ENCODE measurements at places on chromosomes 13 and 19. TPM values are rescaled to one million over a fixed set of nuclear protein-coding genes. Genes with fewer than 3 reads are reported as not detected.

DNA sequence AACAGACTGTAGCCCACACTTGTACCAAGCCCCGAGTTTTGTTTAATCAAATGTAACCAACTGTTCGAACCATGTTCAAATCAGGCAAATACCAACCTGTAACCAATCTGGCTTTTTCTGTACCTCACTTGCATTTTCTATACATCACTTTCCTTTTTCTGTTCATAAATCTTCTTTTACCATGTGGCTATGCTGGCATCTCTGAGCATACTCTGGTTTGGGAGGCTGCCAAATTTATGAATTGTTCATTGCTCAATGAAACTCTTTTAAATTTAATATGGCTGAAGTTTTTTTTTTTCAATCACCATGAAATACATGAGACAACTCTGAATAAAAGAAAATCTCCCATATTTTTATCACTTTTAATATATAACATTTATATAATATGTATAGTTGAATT, 256.1 kb downstream of the SLITRK6 start:
- no peaks in the 10 kb centered on the region for H3K4me1 ChIP-seq
- no peaks in the 10 kb centered on the region for H3K27me3 ChIP-seq
- no peak overlapping the region for H3K4me3 ChIP-seq
- H3K36me3 ChIP-seq, result no peaks in the 10 kb centered on the region

DNA sequence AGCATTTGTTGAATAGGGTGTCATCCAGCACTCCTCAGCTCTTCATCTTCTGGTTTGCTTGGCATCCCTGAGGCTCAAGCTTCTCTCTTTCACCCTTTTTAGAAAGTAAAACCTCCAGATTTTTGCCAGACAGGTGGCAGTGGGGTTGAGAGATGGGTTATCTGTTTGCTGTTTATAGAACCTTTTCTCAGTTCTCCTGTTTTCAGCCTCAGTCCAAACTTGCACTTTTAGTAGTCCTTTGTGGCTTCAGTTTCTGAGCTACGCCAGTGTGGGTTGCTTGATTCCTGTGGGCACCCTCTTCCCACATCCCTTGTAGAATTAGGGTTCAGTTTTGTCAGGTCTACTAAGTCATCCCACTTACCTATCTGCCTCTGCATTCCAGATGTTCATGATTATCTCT, 147.9 kb downstream of the PAN3 start:
- H3K4me1 ChIP-seq, result no peaks in the 10 kb centered on the region
- H3K36me3 ChIP-seq, result no peaks in the 10 kb centered on the region
- no peak overlapping the region for H3K27ac ChIP-seq
- no peak overlapping the region for H3K4me3 ChIP-seq
- H3K27me3 ChIP-seq, result no peaks in the 10 kb centered on the region

DNA sequence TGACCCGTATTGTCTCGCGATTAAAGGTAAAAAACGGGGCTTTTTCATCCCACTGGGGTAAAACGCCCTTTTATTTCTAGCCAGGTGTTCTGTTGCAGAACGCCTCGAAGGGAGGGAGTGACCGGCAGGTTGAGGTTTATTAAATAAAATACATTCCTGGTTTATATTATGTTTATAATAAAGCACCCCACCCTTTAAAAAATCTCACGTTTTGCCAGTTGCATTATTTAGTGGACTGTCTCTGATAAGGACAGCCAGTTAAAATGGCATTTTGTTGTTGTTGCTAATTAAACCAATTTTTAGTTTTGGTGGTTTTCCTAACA, 25.1 kb upstream of the ZNF850 start:
- peak overlapping the region; percentile 86 for H3K27ac ChIP-seq
- peaks cover 8% of the 10 kb centered on the region for H3K36me3 ChIP-seq
- DNase-seq, result no peak
- H3K27me3 ChIP-seq, result no peaks in the 10 kb centered on the region

DNA sequence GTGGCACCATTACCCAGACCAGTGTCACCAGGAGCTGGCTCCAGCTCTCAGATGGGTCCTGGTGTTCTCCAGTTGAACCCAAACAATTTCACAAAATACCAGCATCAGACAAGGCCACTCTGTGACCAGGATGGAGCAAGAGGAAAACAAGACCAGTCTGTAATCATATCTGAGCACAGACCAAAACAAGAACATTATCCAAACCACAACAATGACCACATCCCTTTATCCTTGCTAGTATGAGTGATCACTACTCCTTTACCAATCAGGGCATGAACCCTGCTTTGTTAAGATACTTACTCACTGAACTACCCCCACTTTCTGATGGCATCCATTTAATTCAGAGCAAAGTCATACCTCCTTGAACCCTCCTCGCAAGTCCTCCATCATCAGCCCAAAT, 145.9 kb downstream of the NUFIP1 start:
- DNase-seq, result no peak
- no peaks in the 10 kb centered on the region for H3K27me3 ChIP-seq
- H3K4me3 ChIP-seq, result no peak overlapping the region
- peaks cover 2% of the 10 kb centered on the region for H3K4me1 ChIP-seq

GRCh38 chr13:26280822-26281221, 26.9 kb downstream of the CDK8 start:
- H3K36me3 ChIP-seq, result no peaks in the 10 kb centered on the region
- no peak for DNase-seq
- no peaks in the 10 kb centered on the region for H3K27me3 ChIP-seq
- H3K4me1 ChIP-seq, result no peaks in the 10 kb centered on the region

DNA sequence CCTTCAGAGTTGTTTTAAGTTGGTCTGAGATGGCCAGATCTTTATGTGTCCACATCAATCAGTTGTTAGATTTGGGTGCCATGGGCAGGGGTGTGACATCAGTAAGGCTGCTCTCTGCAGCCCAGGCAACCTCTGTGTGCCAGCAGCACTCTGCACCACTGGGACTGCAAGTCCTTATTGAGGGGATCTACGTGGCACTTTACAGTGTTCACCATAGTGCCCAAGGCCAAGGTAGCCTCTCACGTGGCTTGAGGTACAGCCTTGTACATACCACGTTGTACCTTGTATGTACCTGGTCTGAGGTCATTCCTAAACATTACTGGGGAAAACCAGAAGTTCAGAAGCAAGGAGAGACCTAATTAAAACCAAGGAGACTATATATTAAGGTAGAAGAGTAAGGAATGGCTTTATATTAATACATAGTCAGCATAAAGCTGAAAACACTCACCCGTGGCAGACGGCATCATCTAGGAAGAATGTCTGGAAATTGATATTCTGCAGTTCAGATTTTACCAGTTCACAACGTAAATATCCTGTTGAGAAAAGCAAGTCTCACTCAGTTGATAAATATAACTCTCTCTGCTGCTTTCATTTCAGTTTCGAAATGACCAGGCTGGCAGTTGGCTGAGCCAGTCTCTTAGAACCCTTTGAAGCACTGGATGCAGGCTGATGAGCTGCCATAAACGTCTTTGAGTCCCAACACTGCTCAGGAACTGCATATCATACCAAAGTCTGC, 128.8 kb downstream of the ZDHHC20 start:
- H3K4me1 ChIP-seq, result peaks cover 9% of the 10 kb centered on the region
- DNase-seq, result no peak
- H3K27me3 ChIP-seq, result no peaks in the 10 kb centered on the region
- no peak overlapping the region for H3K4me3 ChIP-seq

- no peaks in the 10 kb centered on the region for H3K27me3 ChIP-seq
- DNase-seq, result no peak
- no peak overlapping the region for H3K4me3 ChIP-seq
- H3K4me1 ChIP-seq, result no peaks in the 10 kb centered on the region
These were observed 54.0 kb upstream of the TNFRSF19 start for GRCh38 chr13:23516190-23516589.

DNA sequence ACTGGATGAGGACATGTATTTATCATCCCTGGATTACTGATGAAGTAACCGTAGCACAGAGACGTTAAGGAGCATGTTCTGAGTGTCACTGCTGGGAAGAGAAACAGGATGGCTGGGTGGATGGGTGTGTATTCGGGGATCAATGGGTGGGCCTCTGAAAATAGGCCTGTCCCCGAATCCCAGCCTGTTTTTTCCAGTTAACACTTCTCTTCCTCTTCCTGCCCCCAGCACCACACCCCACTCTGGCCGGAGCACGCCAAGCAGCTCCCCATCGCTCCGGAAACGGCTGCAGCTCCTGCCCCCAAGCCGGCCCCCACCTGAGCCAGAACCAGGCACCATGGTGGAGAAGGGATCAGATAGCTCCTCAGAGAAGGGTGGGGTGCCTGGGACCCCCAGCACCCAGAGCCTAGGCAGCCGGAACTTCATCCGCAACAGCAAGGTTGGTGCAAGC, 8.8 kb downstream of the GRAMD1A start:
- no peaks in the 10 kb centered on the region for H3K27me3 ChIP-seq
- H3K4me1 ChIP-seq, result peaks cover 14% of the 10 kb centered on the region
- no peak overlapping the region for H3K4me3 ChIP-seq
- peaks cover 4% of the 10 kb centered on the region for H3K36me3 ChIP-seq
- peak overlapping the region; percentile 11 for H3K27ac ChIP-seq
- DNase-seq, result no peak

GRCh38 chr13:51928231-51928630, 66.5 kb downstream of the CCDC70 start:
- H3K36me3 ChIP-seq, result no peaks in the 10 kb centered on the region
- DNase-seq, result no peak
- H3K4me3 ChIP-seq, result no peak overlapping the region
- no peak overlapping the region for H3K27ac ChIP-seq
- no peaks in the 10 kb centered on the region for H3K27me3 ChIP-seq

- no peaks in the 10 kb centered on the region for H3K4me1 ChIP-seq
- no peak overlapping the region for H3K4me3 ChIP-seq
- no peak for DNase-seq
- no peak overlapping the region for H3K27ac ChIP-seq
- H3K36me3 ChIP-seq, result no peaks in the 10 kb centered on the region
- no peaks in the 10 kb centered on the region for H3K27me3 ChIP-seq
These were observed 32.5 kb downstream of the DLEU7 start for GRCh38 chr13:50810998-50811397.

DNA sequence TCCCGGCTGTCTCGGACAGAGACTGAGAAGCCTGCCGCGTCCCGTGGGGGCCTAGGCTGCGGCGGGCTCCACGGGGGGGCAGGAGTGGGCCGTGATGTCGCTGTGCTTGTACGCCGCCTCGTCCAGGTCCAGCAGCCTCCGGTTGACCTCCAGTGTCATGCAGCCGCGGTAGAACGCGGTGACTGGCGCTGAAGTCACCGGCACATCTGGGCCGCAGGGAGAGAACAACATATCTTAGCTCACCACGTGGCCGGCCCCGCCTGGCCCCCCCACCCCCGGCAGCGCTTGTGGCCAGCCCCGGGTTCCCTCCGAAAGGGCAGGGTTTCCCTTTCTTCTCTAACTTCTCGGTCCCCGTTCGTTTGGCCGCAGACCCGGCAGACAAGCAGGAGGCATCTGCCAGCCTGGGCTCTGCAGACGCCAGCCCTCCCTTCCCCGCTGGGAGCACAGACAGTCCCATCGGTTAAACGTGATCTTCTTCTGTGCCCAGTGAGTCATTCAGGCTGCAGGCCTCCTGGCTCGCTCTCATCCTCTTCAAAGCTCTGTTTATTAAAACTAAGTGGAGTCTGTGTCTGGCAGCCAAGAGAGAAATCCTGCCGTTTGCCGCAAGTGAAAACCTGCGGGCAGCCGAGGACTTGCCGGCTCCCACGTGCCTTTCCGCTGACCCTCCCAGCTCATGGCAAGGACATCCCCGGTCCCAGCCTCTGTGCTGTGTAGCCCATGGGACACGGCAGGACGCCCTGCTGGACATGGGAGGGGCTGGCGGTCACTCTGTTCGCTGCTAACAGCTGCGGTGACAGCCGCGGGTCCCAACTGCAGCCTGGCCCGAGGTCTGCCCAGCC, 42.8 kb downstream of the GAS6 start:
- H3K27ac ChIP-seq, result peak overlapping the region; percentile 76
- no peak for DNase-seq
- H3K4me3 ChIP-seq, result peak overlapping the region; percentile 50
- peaks cover 33% of the 10 kb centered on the region for H3K4me1 ChIP-seq
- H3K27me3 ChIP-seq, result no peaks in the 10 kb centered on the region

DNA sequence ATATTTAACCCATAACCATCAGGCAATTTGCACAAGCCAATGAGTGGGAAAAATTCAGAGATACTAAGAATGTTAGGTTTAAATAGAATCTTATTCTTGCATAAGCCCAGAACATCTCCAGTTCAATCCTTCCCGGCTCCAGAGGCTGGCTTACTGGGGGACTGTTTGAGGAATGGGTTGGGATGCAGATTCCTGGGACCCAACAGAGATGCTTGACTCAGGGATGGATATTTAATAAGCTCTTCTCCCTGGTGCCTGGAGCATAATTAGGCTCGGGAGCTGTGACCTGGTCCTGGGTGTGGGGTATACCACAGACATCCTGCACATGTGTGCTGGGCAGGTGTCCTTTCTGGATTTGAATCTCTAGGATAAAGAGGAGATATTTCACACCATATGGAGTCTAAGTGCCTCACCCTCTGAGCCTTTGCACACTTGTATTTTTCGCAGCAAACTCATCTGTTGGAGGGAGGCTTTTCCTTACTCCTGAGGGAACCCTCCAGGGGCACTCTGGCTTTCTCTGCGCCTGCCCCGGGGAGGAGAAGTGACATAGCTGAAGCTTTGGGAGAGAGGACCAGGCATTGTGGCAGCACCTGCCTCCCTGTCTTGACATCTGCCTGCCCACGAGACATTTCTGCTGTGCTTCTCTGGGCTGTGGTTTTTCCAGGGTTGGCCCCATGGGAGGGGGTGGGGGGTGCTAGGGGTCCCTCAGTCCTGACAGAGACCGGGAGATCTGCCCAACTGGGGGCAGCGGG, 36.1 kb upstream of the ANKRD10 start:
- no peaks in the 10 kb centered on the region for H3K4me1 ChIP-seq
- no peaks in the 10 kb centered on the region for H3K27me3 ChIP-seq
- no peak for DNase-seq
- no peak overlapping the region for H3K27ac ChIP-seq

DNA sequence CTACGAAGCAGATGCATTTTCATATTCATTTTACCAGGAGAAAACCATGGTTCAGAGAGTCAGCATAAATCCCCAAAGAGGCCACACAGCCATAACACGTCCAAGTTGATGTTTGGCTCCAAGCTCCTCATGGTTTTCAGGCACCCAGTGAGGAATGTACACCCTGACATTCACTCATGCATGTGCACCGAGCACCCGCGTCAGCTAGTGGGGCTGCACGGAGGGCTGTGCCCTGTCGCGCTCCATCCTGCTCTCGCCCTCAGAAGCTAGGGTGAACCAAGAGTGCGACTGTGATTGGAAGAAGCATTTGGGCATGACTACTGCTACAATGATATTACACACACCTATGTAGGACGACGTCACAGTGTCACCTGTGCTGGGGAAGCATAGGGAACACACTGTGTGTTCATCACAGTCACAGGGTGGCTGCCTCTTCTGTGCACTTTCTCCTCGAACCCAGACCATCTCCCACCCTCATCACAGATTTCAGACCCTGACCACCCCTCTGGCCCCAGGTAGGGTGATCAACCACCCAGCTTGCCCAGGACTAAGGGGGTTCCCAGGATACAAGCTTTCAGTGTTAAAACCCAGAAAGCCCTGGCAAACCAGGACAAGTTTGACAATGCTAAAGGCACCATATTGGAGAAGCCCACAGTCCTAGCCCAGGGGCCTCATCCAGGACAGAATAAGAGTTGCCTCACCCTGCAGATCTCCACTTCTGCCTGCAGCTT, 148.6 kb upstream of the ZNF507 start:
- no peaks in the 10 kb centered on the region for H3K27me3 ChIP-seq
- H3K4me3 ChIP-seq, result no peak overlapping the region
- no peak for DNase-seq
- no peaks in the 10 kb centered on the region for H3K4me1 ChIP-seq
- H3K27ac ChIP-seq, result no peak overlapping the region

Gene PBX4
- total RNA-seq, result 1.7 TPM

Gene MLLT1
- 10.8 TPM for total RNA-seq

Gene PHF11
- 17.9 TPM for total RNA-seq

Gene CFAP97D2
- total RNA-seq, result not detected

Gene IL4I1
- 0.91 TPM for total RNA-seq

Gene PNMA8B
- 0.70 TPM for total RNA-seq

Gene SIGLECL1
- total RNA-seq, result not detected

Gene CBY2
- total RNA-seq, result not detected

Gene SBK2
- not detected for total RNA-seq

Gene PSG4
- total RNA-seq, result 0.41 TPM
